ENCODE measurements at places on chromosomes 11 and 22. TPM values are rescaled to one million over a fixed set of nuclear protein-coding genes. Genes with fewer than 3 reads are reported as not detected.

The GALNT18 gene
- total RNA-seq = 5.3 TPM

The SMIM35 gene
- total RNA-seq = not detected

The OR8A1 gene
- total RNA-seq = not detected

The DGCR6 gene
- total RNA-seq = 10.5 TPM

The OR5A1 gene
- not detected for total RNA-seq

The GRAMD1B gene
- total RNA-seq = 0.66 TPM

The DNAJB7 gene
- not detected for total RNA-seq

The CATSPERZ gene
- total RNA-seq = 2.3 TPM

The WNT7B gene
- total RNA-seq = not detected

The TPST2 gene
- total RNA-seq = 586 TPM

The RASD2 gene
- 3.6 TPM for total RNA-seq

Data from body of pancreas (tissue), 4 donors.